ENCODE measurements at places on chromosomes 11 and 22.

- no peak for DNase-seq
These were observed 3.1 kb downstream of the SLN start for GRCh38 chr11:107708792-107709191.

GRCh38 chr22:22702237-22703202 is 58.1 kb downstream of the GGTLC2 start:
- DNase-seq = no peak

GRCh38 chr22:41508770-41509170 is 35.5 kb downstream of the POLR3H start:
- no peak for DNase-seq

- no peak for DNase-seq
These were observed 5.1 kb upstream of the RPS3 start for GRCh38 chr11:75394085-75394840.
